Frontal cortex (tissue), 4 donors: ENCODE measurements at places on chromosomes 3 and 15.
A peak's percentile ranks its signal among the peaks of the same experiment; 100 is the strongest.

GRCh38 chr15:66038387-66039116 is 169.3 kb downstream of the RAB11A start:
- no peak for DNase-seq

DNA sequence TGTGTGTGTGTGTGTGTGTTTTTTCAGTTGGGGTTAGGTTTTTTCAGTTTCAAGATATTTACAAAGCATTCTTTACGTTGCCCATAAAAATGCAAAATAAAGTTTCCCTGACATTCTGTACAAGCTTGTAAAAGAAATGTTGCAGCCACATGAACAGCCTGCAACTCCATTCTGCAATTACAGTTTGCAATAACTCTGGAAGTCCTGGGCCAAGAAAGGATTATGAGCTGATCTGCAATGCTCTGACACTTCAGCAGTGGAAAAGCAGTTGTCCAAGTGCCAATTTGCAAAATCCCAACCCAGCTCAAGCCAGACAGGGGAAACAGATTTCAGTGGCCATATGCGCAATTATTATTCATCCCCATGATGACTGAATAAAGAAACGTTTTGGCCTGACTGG is 322.1 kb downstream of the MEX3B start:
- DNase-seq = no peak

DNA sequence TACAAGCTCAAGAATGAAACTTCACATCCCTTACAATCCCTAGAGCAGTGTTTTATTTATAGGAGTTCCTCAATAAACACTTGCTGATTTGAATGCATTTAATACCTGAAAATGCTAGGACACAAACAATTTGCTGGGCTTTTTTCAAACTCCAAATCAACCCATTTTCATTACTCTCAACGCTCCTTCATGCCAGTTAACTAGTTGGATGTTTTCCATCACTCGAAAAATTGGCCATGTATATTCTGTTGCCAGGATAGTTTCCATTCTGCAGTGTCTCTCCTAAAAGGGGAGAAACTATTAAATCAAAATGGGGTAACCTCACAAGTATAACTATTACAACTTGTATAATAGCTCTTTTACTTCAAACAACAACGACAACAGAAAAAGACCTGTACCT is 1.2 kb downstream of the GBE1 start:
- no peak for DNase-seq

DNA sequence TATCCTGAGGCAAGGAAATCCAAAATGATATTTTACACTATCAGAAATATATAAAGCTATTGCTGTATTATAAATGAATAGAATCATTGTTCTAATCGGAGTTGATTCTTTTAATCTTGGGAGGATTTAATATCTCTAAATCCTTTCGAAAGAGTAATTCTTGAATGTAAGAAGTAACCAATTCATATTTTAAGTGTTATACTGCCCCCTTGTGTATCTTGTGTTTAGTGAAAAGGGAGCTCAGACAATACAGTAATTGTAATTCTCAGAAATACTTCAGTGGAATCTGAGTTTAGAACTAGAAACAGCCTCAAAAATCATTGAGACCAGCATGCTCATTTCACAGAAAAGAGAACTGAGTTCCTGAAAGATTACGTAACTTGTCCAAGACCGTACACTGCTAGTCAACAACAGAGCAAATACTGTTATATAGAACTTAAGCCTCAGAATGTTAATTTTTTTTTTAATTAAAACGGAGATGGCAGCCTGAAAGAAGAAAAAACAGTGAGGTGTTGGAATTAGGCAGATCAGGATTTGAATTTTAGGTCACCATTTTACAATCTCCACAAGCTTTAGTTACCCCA is 42.9 kb downstream of the PLCH1 start:
- peak; percentile 36 for DNase-seq

- no peak for DNase-seq
Measured at GRCh38 chr3:123453675-123454074, 4.8 kb upstream of the ADCY5 start.
